ENCODE measurements at places on chromosomes 7 and 10. TPM values are rescaled to one million over a fixed set of nuclear protein-coding genes. Genes with fewer than 3 reads are reported as not detected.

- DNase-seq: no peak
Measured at GRCh38 chr7:23645822-23646221, 34.2 kb upstream of the FAM221A start.

GRCh38 chr7:37229381-37229780, 219.3 kb downstream of the ELMO1 start:
- DNase-seq: no peak

DNA sequence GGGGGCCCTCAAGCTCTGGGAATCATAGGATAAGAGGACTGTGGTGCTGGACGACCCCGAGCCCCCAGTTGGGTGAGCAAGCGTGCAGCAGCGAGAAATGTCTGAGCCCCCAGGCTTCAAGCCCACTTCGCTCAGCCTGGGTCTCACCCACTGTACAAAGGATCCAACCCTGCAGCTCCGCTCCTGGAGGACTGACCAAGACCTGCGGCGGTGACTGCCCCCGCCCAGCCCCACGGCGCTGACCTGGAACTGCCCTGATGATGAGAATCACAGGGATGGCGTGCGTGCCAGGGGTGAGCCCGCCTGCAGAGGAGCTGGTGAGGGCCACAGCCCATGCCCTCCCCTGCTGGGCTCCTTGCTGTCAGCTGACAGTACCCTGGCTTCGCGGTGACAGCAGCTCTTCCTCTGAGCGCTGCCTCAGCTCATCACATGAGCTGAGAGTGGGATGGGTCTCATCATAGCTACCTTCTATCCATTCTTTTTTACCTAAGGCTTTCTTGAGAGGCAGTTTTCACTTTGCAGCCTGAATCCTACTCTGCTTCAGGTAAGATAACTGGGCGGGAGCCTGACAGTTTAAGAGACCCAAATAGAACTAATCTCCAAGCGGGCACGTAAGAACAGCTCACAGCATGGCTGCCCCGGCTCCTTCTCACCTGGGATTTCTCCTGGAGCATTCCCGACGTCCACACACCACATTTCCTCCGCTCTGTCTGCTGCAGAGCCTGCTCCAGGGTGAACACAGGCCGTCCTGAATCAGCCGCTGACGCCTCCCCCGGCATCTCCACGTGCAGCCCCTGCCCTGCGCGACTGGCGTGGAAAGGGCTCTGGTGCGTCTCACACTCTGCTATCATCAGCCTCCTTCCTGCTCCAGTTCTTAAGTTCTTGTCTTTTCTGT, 329.9 kb downstream of the PTPRN2 start:
- DNase-seq: no peak

The MAD1L1 gene
- total RNA-seq: 83.4 TPM

The HELLS gene
- total RNA-seq: 71.1 TPM
